ENCODE measurements at places on chromosomes 7 and 10. TPM values are rescaled to one million over a fixed set of nuclear protein-coding genes. Genes with fewer than 3 reads are reported as not detected.

SRRM3 gene
- total RNA-seq = 12.0 TPM

BZW2 gene
- total RNA-seq = 97.8 TPM

CUBN gene
- total RNA-seq = not detected

CALML3 gene
- total RNA-seq = not detected

STAG3 gene
- total RNA-seq = not detected

C10orf143 gene
- 0.27 TPM for total RNA-seq

YAE1 gene
- 18.5 TPM for total RNA-seq

GNGT1 gene
- total RNA-seq = not detected

NAT16 gene
- total RNA-seq = 0.06 TPM

VSTM4 gene
- total RNA-seq = 0.50 TPM

FKBP6 gene
- not detected for total RNA-seq

ODAD2 gene
- not detected for total RNA-seq

All from A549 treated with GW870086 at 1 μM for 4 hours (cell line).